ENCODE measurements at places on chromosomes 2 and 18. TPM values are rescaled to one million over a fixed set of nuclear protein-coding genes. Genes with fewer than 3 reads are reported as not detected.

The SLC9A4 gene
- 0.07 TPM for total RNA-seq

The PDE1A gene
- 0.32 TPM for total RNA-seq

The ELAC1 gene
- total RNA-seq = 7.6 TPM

GRCh38 chr18:46759890-46760289 is 3.0 kb upstream of the ST8SIA5 start:
- no peak for DNase-seq

DNA sequence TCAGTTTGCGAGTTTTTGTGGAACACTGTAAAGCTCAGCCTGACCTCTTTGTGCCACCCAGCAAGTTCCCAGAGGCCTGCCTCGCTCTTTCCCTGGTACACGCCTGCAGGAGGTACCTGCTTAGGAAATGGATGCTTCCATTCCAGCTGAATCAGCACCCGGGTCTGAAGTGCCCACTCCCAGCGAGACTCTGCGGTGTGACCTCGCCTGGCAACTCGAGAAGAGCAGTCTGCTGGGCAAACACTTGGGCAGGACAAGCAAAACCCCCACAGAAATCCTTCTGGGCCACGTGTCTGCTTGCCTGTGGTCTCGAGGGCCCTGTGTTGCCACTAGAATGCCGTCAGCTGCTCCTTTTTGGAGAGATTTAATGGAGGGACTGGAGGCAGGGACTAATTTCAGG is 127.6 kb downstream of the MAPK4 start:
- DNase-seq = no peak

DNA sequence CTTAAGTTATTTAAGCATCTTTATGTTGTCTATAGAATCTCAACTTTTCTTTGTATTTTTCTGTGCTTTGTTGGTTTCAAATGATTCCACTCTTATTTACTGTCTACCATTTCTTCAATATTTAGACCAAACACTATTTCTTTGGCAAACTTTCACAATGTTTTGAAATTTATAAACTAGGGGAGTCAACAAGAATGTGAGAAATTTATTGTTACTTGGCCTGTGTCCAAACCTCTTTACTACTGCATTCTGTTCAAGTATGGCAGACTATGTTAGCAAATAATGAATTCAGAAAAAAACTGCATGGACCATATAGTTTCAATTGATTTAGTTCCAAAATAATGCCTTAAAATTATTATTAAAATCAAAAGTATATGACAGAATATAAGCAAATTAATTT is 470.2 kb downstream of the FBXO15 start:
- no peak for DNase-seq

DNA sequence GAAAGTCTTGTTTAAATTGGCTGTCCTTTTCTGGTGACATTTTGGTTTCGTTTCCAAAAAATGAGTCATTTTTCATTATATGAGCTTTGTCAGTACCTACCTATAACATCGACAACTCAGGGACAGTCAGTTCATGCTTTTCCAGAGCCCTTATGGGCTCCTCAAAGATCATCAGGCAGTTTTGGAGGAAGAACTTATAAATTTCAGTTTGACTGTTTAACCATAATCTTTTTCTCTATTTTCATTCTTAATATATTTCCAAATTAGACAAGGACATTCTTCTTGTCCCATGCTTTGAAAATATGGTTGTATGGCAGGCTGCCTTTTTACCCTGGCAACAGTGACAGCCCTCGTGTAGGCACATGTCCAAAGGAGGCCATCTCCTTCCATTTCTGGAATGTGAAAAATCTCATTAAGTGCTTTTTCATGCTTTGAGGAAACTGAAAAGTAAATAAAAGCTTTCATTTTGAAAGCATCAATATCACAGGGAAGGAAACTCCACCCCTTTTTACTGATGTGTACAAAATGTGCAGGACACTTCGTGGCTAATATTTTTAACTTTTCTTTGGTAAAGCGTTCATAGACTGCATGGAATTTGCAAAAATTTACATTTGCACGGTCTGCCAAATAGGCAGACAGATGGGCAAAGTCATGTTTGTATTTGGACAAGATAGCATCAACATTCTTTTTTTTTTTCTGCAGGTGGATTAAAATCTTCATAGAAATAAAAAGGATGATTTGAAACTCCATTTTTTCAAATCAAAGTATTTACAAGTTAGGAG is 7.2 kb upstream of the PROC start:
- peak; percentile 49 for DNase-seq

DNA sequence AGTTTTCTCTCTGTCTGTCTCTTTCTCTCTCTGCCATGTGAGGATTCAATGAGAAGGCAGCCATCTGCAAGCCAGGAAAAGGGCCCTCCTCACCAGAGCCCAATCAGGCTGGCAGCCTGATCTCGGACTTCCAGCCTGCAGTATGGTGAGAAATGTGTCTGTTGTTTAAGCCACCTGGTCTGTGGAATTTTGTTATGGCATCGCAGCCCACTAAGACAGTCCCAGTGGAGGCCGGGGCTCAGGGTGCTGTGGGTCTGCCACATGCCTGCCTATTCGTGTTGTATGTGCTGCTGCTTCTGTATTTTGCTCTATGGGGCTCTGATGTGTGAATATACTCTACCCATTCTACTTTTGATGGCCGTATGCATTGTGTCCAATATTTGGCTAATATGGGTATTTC is 139.0 kb upstream of the HS6ST1 start:
- DNase-seq = no peak

DNA sequence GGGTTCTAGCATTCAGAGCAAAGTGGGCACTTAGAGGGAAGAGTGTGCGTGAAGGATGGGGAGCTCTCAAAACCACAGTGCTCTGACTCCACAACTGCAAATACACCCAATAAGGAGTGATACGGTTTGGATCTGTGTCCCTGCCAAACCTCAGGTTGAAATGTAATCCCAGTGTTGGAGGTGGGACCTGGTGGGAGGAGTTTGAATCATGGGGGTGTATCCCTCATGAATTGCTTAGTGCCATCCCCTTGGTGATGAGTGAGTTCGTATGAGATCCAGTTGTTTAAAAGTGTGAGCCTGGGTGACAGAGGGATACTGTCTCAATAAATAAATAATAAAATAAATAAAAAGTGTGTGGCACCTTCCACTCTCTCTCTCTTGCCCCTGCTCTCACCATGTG is 50.3 kb upstream of the CCDC85A start:
- peak; percentile 4 for DNase-seq

DNA sequence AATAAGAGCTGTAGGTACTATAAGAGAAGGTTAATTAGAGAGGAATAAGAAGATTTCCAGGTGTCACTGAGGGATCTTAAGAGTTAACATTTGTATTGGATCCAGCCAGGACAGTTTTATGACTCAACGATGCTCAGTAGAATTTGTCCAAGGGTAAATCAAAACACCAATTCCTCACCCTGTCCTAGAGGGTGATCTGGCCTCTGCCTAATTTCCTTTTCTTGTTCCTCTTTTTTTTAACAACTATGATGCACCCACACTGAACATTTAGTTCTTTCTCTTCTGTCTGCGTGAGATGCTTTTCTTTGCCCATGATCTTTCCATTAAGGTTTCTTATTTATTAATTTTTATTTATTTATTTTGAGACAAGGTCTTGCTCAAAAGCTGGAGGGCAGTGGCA is 92.0 kb downstream of the PMS1 start:
- no peak for DNase-seq

DNA sequence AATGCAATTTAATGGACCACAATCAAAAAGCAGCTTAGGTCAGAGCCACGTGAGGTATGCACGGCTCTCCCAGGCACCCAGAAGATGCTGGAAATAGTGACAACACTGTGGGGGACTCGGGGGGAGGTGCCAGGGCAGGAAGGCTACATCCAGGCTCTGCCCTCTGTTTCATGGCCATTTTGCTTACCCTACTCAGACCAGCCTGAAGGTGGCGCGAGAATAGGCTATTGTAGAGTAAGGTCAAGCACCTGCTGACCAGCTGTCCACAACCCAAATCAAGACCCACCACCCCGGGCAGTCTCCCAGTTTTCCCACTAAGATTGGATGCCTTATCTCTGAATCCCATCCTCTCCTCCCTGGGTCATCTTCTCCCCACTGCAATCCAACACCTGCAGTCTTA is 115.7 kb downstream of the VIT start:
- DNase-seq = no peak

DNA sequence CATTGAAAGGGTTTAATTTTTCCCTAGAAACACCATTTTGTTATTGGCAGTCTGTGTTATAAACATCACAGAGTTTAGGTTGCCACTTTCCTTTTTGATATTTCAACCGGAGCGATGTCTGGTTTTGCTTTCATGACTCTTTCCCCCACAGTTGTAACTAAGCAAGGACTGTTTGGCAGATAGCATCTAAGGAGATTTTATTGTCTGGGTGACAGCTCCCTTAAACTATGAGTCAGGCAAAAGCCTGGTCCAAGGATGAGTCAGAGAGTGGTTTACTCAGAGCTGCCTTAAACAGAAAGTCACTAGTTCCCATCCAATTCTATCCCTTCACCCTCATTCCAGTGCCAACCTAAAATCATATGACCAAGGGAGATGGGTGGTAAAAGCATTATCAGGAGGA is 341.6 kb upstream of the VWC2L start:
- DNase-seq = peak; percentile 93
